ENCODE measurements at places on chromosomes 16 and 17.

DNA sequence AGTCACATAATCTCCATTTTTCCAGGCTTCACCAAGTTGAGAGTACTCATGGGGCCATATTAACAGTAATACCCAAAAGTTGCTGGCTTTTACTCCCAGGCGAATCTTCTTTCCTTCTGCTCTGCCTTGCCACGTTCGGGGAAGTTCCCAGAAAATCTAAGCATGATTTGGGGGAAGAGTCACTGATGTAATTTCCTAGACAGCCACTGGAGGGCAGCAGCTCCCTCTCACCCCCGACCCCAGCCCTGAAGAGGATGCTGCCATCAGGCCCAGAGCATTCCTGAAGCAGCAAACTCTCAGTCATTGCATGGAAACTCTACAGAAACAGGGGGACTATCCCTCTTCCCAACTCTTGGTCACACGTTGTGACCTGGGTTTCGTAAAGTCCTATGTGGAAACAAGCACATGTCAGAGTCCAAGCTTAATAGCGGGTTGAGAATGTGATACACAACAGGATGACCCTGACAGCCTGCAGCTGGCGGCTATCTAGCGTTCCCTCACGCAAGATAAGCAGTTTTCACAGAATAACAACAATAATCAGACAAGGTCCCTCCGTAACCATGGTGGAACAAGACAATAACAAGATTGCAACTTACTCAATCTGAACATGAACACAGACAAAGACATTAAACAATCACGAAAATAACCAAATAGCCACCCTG, 43.8 kb upstream of the DHX40 start:
- no peaks in the 10 kb centered on the region for H3K36me3 ChIP-seq
- peak overlapping the region; percentile 47 for H3K4me3 ChIP-seq
- DNase-seq: peak; percentile 42
- peaks cover 1% of the 10 kb centered on the region for H3K4me1 ChIP-seq

- H3K4me1 ChIP-seq: peaks cover 23% of the 10 kb centered on the region
- DNase-seq: no peak
- peaks cover 26% of the 10 kb centered on the region for H3K36me3 ChIP-seq
- H3K4me3 ChIP-seq: no peak overlapping the region
- no peaks in the 10 kb centered on the region for H3K27me3 ChIP-seq
Measured at GRCh38 chr17:41871789-41872188, 6.6 kb upstream of the KLHL11 start.

DNA sequence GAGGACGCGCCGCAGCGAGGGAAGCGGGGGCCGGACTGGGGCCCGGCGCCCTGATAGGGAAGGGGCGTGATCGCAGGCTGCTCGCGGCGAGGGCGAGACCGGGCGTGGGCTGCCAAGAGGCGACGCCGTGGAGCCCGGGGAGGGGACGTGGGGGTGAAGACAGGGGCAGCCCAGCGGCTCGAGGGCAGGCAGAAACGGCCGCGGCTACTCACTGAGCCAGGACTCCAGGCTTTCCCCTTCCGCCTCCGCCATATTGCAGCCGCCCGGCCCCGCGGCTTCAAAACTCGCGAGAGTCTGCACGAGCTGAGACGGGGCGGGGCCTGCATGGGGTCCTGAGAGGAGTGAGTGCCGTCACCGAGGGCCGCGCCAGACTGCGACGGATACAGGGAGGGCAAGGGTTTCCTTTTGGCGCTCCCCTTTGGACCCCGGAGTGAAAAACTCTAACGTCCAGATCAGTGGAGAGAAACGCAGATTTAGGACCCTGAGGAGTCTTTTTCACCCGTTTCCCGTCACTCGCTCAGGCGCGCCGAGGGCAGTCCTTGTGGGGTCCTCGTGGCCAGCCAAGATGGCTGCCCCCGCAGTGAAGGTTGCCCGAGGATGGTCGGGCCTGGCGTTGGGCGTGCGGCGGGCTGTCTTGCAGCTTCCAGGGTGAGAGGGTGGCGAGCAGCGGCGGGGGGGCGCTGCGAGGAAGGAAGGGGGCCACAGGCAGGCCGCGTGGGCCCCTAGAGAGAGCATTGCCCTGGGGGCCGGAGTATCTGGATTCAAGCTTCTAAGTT, at the start of the genes GGA3 and MRPS7:
Gene GGA3 (minus strand): TSS at position 271 of the 776 bp plus-strand sequence. CDS start 19 bp downstream, at position 252.
Gene MRPS7 (plus strand): TSS at position 544 of the 776 bp plus-strand sequence. CDS start 22 bp downstream, at position 566.
- DNase-seq: peak; percentile 97
- peaks cover 29% of the 10 kb centered on the region for H3K36me3 ChIP-seq
- peak within 1 kb of the TSS; percentile 99 for H3K4me3 ChIP-seq

DNA sequence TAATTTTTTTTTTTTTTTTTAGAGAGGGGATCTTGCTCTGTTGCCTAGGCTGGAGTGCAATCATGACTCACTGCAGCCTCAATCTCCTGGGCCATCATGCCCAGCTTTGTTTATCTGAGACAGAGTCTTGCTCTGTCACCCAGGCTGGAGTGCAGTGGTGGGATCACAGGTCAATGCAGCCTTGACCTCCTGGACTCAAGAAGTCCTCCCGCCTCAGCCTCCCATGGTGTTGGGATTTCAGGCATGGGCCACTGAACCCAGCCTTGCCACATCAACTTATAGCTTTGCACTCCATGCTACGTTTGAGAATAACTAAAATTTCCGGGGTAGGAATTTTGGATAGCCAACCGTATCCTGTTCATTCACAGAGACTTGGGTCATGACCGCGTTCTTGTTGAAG, 30.6 kb downstream of the RNF213 start:
- H3K4me1 ChIP-seq: peaks cover 13% of the 10 kb centered on the region
- peak overlapping the region; percentile 38 for H3K27ac ChIP-seq
- H3K36me3 ChIP-seq: peaks cover 29% of the 10 kb centered on the region
- H3K27me3 ChIP-seq: no peaks in the 10 kb centered on the region

All from activated naive CD8-positive, alpha-beta T cell treated with anti-CD3 and anti-CD28 coated beads for 36 hours (primary cell).